ENCODE measurements at places on chromosomes 1 and 21.

DNA sequence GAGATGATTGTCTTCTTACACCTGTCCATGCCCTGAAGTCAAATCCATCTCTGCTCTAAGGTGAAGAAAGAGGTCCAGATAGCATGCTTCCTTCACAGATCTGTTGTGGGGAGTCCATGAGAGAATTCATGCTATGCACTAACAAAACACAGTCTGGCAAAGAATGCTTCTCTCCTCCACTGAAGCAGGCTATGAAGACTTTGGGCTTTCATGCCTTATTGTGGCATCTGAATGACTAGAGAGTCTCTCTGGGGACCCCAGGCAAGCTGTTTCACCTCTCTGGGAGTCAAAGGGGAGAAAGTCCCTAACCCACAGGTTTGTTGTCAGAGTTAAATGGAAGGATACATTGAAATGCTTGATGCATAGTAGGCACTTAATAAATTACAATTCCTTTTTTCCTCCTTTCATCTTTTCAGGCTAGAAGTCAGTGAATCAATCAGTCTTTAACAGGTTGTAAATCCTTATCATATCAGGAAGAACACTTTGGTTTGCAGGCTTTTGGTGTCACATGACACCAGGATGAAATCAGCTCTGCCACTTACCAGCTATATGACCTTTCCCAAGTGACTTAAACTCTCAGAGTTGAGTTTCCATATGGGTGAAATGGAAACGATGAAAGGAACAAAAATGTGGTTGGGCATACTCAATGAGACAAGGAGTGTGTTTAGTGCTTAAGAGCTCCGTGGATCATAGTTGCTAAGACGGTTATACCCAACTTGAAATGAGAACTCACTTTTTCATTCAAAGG, 200.1 kb upstream of the DAB1 start:
- no peak for DNase-seq

DNA sequence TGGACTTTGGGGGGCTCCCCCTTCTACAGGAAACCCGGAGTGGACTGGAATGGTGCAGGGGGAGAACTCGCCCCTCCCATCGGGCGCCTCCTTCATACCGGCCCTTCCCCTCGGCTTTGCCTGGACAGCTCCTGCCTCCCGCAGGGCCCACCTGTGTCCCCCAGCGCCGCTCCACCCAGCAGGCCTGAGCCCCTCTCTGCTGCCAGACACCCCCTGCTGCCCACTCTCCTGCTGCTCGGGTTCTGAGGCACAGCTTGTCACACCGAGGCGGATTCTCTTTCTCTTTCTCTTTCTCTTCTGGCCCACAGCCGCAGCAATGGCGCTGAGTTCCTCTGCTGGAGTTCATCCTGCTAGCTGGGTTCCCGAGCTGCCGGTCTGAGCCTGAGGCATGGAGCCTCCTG, at the start of gene TNFRSF14:
TNFRSF14 (plus strand) TSS at position 95 of the 401 bp plus-strand sequence; CDS start at position 389, 294 bp downstream.
- DNase-seq, result no peak

DNA sequence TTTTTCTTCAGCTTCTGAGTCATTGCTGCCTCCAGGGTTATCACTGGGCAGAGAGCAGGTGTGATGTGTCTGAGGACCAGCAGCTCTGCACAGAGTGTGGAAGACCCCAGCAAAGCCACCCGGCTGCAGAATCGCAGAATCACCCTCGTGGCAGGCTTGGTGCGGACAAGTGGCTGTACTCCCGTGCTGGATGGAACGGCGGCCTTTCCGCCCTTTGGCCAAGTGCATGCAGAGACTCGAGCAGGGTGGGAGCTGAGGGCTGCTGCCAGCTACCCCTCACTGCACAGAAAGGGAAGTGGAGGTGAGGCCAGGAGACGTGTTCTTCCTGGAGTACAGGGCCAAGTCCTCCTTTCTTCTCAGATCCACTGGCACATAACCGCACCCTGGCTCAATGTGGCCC, 162.5 kb downstream of the PCBP3 start:
- no peak for DNase-seq

DNA sequence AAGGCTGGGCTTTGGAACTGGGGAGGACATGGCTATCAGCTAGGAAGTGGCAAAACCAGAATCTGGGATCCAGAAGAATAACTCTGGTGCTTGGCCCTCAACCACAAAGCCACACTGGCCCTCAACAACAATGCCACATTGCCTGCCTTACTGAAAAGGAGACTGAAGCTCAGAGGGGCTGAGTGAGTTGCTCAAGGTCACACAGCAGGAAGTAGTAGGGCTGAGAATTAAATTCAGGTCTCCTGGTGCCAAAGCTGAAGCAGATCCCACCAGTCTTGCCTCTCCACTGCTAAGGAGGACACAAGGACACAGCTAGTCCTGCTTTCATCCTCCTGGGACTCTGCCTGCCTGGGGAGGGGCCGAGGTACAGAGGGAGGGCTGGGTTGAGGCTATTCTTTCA, 29.4 kb upstream of the STUM start:
- no peak for DNase-seq

DNA sequence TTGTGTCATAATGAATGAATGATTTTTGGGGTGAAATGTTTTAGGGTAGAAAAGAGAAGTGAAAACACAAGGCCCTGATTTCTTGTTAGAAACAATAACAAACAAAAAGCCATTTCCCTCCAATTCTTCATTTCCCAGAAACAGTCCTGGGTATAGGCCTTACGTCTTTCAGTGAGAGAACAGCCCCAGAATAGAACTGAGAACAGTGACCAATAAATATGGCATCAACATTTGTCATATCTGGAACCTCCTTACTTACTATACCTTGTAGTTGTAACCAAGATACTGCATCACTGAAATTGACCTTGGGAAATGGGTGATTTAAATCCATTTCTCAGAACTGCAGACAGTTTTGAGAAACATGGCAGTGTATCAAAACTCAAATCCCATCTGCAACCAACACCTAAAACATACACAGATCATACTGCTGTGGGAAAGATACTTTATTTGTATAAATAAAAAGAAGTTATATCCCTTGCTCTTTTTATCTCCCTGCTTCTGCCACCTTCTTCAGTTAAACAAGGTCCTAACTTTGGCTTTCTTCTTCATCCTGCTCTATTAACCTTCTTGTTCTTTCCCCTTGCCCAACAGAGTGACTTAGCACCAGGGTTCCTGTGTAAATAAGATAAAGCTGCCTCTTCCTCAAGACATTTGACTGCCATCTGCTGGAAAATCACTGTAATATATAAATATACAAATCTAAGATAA, 19.5 kb downstream of the XKR8 start:
- DNase-seq, result no peak
